ENCODE measurements at places on chromosomes 2 and 18.
A peak's percentile ranks its signal among the peaks of the same experiment; 100 is the strongest.

- DNase-seq, result no peak
Observed at GRCh38 chr2:32981612-32982011, 34.9 kb downstream of the LTBP1 start.

DNA sequence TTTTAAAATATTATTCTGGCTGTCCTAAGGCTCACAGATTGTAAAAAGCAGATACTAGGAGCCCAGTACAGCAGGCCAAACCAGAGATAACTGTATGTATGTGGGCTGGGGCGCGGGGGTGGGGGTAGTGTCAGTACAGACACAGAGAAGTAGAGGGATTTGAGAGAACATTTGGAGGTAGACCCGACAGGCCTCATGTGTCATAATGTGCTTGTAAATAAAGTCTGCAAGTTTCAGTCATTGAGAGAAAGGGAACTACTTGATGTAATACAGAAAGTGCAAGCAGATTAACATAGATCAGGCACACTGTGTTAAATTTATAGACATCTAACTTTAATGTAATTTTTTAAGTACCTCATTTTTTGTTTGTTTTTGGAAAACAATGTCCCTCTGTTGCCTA, 7.4 kb upstream of the POLI start:
- peak; percentile 41 for DNase-seq

DNA sequence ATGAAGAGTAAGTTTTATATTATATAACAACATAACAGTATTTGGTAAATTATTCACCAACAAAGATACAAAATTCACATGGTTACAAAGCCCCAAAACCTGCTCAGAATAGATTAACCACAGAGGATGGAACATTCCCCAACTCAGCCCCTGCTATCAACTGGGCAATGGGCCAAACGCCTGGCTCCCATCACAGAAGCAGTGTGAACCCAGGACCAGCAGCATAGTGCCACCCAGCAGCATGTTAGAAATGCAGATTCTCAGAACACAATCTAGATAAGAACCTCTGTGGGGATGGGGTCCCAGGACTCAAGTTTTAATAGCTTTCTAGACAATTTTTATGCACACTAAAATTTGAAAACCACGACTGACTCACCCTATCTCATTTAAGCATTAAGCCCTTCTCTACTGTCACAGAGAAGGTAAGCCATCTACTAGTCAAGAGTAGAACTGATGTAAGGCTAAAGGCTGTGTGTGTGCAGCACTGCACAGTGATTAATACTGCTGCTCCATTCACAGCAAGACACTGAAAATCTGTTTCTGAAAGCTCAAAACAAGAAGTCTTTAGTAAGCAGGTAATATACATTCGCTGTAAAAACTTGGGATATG, 15.2 kb downstream of the AFG3L2 start:
- DNase-seq, result no peak

DNA sequence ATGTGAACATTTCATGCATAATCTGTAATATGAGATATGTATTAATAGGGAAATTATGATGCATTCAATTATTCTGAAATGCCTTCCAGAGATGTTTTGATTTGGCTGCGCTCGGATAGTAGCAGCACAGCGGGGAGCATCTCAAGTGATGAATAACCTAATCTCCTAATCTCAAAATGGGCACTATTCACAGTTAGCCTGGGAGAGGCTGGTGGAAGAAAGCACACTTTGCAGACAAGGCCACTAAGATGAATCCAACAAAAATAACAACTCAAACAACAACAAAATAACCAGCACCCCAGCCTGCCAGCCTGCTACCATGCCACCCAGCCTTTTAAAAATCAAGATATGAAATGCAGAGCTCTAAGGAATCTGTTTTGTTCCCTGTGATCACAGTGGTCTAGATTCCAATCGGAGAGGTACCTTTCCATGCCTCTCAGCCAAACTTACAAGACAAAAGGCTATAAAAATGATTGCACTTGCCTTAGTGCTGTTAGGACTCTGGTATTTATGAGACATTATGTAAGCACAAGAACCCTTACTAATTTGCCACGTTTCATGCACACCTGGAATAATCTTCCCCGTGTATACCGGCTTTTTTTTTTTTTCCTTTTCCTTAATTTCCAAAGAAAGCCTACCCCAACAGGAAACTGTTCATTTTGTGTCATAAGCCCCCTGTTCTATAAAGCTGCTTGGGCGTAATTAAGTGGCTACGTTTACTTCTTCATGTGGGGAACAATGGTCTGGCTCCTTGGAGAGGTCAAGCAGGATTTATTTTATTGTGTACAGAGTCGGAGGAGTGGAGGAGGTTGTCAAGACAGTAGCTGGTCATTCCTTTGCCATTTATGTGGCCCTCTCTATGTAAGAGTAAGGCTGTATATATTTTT, 526.9 kb upstream of the FANCL start:
- DNase-seq, result no peak

DNA sequence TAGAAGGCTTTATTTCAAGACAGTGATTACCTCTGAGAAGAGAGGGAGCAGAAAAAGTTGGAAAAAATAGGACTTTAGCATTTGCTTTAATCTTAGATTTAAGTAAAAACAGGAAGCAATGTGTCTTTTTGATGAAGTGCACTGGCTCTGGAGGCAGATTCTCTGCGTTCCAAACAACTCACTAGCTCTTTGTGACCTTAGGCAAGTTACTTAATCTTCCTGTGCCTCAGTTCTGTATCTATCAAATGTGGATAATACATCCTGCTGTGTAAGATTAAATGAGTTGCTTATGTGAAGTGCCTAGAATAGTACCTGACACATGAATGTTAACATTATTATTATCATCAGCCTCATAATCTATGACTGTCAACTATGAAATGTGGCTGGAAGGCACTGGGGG, 42.3 kb downstream of the RPRD1A start:
- DNase-seq, result no peak

DNA sequence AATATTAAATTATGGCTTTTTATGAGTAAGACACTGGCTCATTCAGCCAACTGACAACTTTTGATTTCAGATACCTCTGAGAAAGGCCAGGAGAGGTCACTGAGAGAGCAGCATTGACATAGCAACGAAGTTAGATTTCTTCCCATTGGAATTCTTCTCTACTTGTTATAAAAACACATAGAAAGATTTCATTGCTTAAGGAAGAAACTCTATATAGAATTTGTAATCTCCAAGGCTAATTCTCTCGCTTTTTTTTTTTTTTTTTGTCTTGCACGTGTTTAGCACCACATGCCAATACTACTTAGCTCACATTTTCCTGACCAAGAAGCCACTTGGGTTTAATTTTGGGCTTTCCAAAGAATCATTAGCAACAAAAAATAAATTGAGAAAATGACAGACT, 233.7 kb downstream of the CALCRL start:
- DNase-seq, result no peak

DNA sequence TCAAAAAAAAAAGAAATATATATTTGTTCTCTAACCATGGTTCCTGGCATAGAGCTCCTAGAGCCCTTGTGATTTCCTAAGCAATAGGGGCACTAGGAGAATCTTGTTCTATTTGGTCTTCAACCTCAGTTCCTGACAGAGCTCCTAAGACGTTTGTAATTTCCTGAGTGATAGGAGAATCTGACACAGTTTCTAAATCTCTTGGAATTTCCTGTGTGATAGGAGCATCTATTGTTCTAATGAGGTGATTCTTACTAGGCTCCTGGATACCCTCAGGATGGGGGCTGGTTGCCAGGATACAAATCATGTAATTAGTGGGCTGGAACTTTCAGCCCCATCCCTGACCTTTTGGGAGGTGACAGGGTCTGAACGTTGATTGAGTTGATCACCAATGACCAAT, 245.8 kb downstream of the ZEB2 start:
- DNase-seq, result no peak

DNA sequence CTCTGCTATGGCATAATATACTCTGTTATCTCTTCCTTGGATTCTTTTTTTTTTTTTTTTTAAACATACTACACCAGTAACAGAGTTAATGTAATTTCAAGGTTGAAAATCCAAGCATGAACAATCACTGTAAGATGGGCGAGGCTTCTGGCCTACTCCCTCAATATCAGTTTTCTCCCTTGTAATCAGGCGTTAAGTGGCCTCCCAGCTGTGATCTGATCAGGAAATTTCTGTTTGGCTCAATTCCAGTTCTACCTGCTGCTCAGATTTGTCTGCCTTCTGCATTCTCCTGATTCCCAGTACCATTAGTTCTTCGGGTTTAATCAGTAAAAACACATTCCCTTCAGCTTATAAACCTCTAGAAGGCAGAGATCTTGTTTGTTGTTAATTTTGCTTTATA, 18.6 kb downstream of the PRKD3 start:
- no peak for DNase-seq

GRCh38 chr2:219684721-219685689, 57.6 kb downstream of the SLC4A3 start:
- peak; percentile 63 for DNase-seq

DNA sequence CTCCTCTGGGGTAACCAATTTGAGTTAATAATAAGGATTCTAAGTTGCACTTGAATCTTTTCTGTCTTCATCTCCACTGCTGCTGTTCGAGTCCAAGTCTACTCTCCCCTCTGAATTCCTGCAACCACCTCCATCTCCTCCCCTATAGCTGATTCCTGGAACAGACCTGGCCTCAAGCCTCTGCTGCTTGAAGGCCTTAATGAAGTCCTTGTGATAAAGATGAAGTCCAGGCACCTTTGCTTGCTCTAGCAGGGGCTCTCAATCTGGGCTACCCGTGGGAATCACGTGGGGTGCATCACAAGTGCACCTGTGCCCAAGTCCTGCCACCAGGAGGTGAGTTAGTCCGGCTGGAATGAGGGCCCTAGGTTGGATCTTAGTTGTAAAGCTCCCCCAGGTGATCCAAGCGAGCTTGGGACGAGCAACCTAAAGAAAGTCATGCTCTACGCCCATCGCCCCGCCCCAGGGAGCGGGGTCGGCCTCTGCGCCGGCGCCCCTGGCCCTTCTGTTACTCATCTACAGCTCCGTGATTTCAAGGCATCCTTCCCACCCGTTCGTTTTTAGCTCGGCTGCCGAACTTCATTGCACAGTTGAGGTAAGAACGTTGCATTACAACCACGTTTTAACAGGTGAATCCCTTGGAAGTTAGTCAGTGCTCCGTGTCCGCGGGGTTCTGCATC, 905 bp upstream of the IAH1 start:
- DNase-seq, result no peak

DNA sequence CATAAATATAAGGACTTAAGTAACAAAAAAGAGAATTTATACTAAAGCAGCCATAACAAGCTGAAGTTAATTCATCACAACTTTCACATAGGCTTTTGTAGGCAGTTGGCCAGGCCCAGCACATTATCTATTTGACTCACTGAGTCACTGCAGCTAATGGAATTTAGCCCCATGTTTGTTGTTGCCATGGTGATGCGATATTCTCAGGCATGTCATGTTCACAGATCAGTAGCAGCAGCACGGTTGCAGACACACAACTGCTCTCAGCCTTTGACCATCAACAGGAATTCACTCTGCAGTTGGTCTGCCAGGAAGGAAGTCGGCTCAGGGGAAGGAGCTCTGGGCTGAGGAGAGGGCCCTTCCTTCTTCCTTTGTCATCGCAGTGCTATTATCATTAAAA, 639.8 kb downstream of the TMEM182 start:
- no peak for DNase-seq

All from stimulated activated naive B cell treated with anti-CD40 and anti-IgM and Interleukin-4, amounts not matched to agents 10 μg/mL and 1 μg/mL and 100 μg/mL, for 72 hours (primary cell).